ENCODE measurements at places on chromosomes 6 and 20.

DNA sequence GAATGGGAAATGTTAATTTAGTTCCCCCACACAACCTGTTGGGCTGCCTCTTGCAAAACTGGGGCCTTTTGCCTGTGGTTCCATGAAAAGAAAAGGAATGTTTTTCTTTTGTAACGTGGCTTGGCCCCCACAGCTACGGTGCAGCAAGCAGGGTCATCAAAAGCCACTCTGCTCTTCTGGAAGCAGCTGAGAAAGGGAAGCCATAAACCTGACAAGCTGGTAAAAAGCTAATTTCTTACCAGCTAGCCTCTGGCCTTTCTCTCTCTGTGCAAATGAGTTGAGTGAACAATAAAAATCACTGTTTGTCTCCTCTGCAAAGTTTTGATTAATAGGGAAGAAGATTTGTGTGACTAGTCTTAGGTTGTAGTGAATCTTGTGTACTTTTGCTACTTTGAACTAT, 23.5 kb upstream of the NOTCH4 start:
- no peak for DNase-seq

DNA sequence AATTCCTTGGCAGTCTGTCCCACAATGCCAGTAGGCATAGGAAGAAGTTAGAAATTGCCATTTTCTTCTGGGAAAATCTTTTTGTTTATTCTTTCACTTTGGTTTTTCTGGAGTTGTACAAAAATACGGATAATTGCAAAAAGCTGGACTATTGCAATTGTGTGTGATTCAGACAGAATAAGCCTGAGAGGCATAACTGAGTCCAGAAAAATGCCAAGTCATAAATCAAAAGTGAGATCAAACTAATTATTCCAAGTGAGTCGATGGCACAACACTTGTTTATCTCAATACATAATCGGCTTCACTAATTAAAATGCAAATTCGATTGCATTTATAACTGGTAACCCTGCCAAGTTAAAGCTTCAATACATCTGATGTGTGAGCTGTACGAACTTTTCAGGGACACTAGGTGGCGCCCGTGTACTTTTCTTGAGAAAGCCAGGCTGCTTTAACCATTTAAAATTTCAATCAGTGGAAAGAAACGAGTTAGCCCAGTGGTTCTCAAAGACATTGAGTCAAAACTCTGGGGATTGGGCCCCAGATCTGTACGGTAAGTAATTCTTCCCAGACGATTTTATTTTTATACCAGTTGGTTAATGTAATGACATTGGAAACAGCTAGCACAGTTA, 102.6 kb downstream of the LAMP5 start:
- DNase-seq, result peak; percentile 62

DNA sequence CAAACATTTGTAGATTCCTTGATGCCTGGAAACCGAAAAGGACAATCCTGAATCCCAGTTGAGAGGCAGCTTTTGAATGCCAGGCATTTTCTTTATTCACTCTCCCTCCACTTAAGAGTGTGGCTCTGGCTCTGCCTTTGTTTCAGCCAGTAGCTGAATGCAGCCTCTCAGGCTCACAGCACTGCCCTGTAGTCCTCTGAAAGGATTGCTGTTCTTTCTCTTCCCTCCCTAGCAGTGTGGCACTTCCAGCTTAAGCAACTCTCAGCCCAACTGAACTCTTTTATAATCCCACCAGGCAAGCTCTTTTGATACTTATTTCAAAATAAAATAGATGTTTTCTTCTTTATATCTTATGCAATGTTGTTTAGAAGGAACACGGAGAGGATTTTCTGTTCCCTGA, 415.6 kb downstream of the GJA1 start:
- no peak for DNase-seq

DNA sequence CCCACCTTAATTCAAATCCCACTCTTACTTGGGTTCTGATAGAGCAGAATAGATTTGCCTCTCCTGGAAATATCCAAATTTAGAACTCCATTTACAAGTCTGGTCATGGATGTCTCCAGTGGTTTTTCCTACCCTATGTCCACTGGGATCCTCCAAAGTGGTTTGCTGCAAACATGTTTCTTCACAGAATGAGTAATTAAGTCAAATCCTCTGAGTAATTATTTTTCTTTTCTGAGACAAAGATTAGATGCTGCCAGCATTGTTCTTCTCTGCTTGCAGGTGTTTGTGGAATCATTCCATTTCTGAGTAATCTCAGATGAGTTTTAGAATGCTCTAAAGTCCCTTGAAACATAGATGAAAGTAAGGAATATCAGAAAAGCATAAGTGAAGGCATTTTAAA, 21.9 kb downstream of the DTD1 start:
- no peak for DNase-seq

DNA sequence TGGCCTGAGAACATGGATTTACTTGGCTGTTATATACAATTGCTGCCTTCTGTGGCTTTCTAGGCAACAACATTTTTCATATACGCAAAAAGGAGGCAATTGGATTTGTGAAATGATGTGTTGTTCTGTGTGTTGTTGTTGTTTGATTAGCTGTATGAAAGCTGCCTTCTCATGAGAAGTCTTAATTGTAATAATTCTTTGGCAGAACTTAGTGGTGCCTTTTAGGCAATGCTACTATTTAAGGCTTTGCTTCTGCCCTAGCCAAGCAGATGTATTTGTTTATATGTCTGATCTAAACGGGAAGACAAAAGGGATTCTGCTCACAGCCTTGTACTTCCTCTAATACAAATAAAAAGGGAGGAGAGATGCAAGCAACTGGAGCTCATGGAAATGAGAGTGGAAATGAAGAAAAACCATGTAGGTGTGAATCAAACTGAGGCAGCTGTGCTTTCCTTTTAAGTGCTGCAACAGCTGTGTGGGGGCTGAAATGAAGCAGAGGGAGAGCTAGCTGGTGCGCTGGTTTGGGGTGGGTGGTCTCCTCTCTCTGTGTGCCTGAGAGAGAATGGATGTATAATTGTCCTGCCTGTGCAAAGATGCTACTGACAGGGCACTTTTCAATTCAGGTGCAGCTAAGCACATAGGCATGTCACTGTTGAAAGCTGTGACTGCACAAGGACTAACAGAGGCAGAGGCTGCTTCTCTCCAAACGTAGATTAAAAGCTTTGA, 386.9 kb upstream of the MAN1A1 start:
- no peak for DNase-seq

GRCh38 chr6:159252955-159253508, 83.8 kb downstream of the FNDC1 start:
- peak; percentile 45 for DNase-seq

DNA sequence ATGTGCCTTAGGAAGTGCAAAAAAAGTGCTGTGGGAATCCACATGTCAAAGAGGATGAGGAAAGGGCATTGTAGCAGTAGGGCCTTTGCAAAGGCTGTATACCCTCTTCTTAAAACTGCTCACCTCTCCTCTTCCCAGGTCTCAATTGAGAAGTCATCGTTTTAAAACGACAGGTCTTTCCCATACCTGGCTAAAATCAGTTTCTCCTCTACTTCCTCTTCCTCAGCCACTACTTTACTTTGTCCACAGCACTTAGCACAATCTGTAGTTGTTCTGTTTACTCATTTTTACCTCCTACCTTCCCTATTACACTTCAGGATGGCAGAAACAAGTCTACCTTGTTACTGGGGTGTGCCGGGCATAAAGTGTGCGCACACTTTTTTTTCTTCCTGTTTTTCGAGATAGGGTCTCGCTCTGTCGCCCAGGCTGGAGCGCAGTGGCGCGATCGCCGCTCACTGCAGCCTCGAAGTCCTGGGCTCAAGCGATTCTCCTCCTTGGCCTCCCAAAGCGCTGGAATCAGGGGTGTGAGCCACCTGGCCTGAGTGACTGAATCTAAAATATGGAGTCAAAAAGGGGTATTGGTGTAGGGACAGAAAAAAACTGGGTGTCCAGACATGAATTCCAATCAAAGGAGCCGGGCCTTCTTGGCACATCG, 9.8 kb upstream of the ELOVL5 start:
- no peak for DNase-seq

DNA sequence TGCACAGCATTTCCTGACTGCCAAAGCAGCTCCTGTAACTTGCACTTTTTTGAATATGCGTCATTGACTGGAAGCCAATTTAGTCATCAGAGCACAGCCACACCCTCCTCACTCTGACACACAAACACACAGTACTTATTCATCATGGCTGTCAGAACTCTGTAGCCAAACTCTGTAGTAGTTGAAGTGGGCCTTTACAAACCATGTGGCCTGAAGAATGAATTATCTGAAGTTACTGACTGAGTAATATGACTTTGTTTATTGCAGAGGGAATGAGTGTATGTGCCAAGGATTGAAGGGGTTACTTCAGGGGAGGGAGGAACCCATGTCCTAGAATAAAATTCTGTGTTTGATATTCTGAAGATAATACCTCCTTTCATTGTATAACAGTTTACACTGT, 102.7 kb downstream of the FIG4 start:
- DNase-seq, result no peak

GRCh38 chr20:8260837-8261251, 128.8 kb downstream of the PLCB1 start:
- DNase-seq, result no peak

- no peak for DNase-seq
These were observed 40.7 kb upstream of the DDR1 start for GRCh38 chr6:30843611-30843998.

DNA sequence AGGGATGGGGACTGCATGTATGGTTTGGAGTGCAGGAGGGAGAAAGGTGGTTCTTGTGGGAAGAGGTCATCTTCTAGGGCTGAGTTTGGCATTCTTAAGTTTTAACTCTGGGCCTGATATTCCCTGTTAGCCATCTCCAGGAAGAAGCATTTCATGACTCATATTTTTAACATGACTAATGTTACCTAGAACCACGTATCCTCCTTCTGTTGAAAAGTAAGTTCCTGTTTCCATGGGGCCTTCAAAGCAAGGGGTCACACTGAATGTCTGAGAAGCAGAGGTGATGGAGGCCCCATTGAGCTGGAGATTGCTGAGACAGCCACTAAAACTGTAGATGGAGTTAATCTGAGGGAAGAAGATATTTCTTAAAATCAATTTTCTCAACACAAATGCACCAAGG, 30.2 kb downstream of the FAM229B start:
- no peak for DNase-seq

DNA sequence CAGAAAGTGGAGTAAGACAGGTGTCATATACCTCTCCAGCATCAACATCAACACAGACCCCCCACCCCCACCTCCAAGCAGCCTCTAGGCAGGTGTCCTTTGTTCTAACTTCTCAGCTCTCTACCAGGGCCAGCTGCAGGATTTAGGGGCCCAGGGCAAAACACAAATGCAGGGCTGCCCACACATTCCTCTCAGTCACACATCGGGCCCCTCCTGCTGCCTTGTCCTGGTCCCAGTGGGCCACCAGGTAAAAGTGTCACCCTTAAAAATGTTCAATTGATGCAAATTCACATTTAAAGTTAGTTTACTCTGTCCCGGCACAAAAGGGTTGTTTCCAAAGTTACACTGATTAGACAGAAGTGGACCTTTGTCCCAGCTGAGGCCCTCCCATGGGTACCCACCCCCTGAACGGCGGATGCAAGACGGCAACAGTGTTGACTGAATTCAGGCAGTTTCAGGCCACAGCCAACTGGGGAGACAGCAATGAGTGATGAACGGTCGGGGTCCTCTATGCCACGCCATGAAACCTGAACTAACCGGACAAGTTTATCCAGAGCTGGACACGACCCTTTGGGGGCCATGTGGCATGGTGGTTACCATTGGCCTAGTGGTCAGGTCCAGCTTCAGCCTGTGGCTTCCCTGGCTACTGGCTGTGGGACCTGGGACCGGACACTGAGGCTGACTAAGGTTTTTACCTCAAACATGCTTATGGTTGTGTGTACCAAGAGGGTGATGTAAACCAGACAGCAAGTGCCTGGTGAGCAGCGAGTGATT, 52.2 kb upstream of the UNC93A start:
- DNase-seq, result no peak

- no peak for DNase-seq
These were observed 4.5 kb upstream of the EPB41L2 start for GRCh38 chr6:131067521-131067920.

- DNase-seq, result no peak
These were observed 63.0 kb upstream of the THBS2 start for GRCh38 chr6:169316651-169317050.

- DNase-seq, result no peak
These were observed 64.2 kb upstream of the XRN2 start for GRCh38 chr20:21238818-21239536.

DNA sequence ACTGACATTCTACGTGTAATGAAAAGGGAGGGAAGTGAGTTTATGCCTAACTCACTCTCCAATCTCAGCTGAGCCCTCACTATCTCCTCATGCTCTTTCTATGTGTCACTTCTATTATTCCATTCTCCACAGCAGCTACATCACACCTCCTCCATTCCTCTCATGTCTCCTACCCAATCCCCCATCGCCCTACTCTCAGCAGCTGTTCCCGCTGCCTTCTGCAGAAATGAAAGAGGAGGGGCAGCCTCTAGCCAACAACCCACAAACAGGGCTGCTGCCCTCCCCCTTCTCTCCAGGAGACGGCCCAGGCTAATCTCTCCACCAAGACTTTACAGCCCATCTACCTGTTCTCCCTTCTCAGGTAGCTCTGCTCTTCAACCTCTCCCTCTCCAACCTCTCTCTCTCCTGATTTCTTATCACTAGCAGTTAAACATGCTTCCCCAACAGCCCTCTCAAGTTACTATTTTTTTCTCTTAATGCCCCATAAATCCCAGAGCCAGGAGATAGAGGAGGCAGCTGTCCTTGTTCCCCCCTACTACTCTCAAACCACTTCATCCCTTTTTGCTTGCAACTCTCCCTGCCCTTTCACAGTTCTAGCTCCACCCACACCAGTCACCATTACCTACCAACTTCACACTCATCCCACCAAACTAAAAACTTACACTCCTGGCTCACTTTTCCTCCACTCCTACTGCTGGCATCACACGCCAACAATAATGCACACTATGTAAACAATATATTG, 136.5 kb downstream of the BTBD9 start:
- DNase-seq, result no peak

GRCh38 chr20:9955646-9956045, 79.1 kb upstream of the ANKEF1 start:
- DNase-seq, result no peak

DNA sequence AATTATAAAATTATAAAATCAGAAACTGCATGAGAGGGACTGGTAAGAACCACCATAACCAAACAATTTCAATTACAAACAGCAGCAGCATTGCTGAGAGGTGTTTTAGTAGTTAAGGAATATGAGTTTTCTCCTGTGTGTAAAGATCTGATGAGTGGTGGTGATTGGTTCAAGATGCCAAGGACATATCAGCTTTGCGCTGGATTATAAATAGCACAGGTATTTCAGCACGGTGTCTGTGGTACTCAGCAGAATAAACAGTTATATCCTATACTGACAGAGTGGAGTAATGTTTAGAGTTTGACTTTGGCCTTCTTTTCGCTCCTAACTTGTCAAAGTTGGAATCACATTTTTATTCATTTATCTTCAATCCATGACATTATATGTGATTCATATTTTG, 501.0 kb downstream of the CDH26 start:
- DNase-seq, result no peak

GRCh38 chr6:56595490-56596122, 47.1 kb downstream of the DST start:
- DNase-seq, result no peak

DNA sequence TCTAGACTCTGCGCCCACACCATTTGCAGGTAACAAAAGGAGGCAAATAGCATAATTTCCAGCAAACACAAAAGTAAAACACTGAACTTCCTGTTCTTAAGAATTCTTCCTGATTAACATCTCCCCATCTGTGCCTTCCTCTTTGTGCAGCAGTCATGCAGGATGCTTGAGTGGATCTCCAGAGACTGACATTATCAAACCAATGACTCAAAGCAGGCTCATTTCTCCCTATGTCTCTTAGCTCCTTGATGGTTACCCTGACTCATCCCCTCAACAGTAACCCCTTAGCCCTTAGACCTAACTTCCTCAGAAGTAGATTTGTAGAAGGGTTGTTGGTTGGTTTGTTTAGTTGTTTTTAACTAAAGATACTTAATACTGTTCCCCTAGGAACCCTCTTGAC, 137.0 kb upstream of the RIN2 start:
- DNase-seq, result no peak
